Activated T-cell treated with anti-CD3 and anti-CD28 coated beads, Interleukin-2, amount 50 U/mL, for 4 hours (primary cell): ENCODE measurements at places on chromosomes 12 and 14. TPM values are rescaled to one million over a fixed set of nuclear protein-coding genes. Genes with fewer than 3 reads are reported as not detected.

DNA sequence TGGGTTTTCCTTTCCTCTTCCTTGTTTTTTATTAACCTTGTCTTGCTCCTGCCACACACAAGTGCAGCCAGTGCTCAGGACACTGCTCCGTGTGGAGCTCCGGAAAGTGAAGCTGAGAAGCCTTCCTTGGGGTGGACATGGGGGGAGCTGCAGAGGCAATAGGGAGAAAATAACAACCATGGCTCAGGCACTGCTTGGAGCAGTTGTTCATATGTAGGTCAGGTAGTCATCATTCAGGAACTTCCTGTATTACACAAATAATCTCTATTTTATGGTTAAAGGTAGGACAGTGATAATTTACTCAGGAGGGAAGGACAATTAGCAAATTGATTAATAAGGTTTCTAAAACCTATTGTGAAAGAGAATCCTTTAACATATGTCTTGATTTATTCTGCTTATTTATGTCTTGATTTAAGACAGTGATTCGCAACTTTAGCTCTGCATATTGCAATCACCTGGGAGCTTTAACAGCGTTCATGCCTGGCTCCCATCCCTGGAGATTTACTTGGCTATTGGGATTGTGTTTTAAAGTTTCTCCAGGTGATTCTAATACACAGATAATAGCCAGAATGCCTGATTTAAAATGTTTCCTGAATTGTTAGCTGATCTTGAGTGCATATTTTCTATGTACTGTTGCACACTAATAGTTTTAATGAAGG is 92.1 kb downstream of the ETV6 start:
- no peak for DNase-seq

DNA sequence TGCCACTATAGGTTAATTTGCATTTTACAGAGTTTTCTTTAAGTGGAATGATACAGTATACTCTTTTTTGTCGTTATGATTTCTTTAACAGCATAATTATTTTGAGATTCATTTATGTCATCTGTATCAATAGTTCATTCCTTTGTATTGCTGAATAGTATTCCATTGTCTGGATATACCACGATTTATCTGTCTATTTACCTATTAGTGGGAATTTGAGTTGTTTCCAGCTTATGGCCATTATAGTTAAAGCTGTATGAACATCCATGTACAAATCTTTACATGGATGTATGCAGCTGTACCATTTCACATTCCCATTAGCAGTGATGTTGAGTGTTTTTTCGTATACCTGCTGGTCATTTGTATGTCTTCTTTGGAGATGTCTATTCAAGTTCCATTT is 163.9 kb downstream of the ETNK1 start:
- no peak for DNase-seq

GRCh38 chr14:54329082-54329695 is 67.6 kb upstream of the CDKN3 start:
- no peak for DNase-seq

DNA sequence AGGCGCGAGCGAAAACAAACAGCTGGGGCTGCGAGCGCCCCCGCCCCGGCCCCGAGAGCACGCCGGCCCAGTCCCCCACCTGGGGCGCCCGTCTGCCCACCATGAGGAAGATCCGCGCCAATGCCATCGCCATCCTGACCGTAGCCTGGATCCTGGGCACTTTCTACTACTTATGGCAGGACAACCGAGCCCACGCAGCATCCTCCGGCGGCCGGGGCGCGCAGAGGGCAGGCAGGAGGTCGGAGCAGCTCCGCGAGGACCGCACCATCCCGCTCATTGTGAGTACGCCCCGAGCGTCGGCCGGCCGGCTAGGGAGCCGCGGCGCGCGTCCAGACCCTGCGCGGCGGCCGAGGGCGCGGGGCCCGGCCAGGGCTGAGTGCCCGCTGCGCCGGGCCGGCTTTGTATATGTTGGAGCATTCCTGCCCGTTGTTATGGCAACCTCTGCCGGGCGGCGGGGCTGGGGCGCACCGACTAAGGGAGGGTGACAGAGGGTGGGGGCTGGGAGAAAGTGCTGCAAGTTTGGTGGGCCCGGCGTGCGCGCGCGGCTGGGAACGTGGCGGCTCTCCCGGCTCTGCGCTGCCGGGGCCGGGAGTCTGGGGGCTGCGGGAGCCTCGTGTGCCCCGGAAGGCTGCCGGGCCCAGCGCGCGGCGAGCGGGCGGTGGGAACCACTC is 367 bp downstream of the GALNT16 start:
- DNase-seq: no peak

Gene INHBE
- total RNA-seq: 0.24 TPM

Gene TNFRSF1A
- total RNA-seq: 33.0 TPM

Gene BLTP3B
- 52.2 TPM for total RNA-seq
